ENCODE measurements at places on chromosomes 11 and 22. TPM values are rescaled to one million over a fixed set of nuclear protein-coding genes. Genes with fewer than 3 reads are reported as not detected.

- no peaks in the 10 kb centered on the region for H3K27me3 ChIP-seq
- H3K36me3 ChIP-seq = peaks cover 6% of the 10 kb centered on the region
- no peak overlapping the region for H3K27ac ChIP-seq
- H3K4me1 ChIP-seq = no peaks in the 10 kb centered on the region
Measured at GRCh38 chr11:10032935-10033334, 261.1 kb downstream of the SBF2 start.

MOGAT2 gene
- not detected for total RNA-seq

- peaks cover 8% of the 10 kb centered on the region for H3K4me1 ChIP-seq
- no peak for DNase-seq
- peak overlapping the region; percentile 71 for H3K27ac ChIP-seq
- H3K36me3 ChIP-seq = peaks cover 8% of the 10 kb centered on the region
- no peaks in the 10 kb centered on the region for H3K27me3 ChIP-seq
Measured at GRCh38 chr11:47620836-47621378, 21.5 kb downstream of the MTCH2 start.

DNA sequence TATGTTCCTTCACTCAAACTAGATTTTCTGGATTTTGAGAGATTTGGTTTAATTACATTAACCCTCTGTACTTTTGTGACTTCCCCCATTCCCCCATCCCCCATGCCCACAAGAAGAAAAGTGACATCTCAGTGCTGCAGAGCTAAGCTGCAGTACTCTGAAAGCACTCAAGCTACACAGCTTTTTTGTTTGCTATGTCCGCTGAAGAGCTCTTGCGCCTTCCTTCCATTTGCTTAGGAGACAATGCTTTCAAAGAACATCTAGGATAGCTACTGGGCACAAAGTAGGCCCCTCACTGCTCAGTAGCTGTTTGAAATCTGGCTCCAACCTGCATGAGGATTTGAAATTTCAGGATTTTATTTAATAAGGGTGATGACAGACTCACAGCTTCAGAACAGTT lies 69.7 kb downstream of the SLC17A6 start:
- H3K4me1 ChIP-seq = peaks cover 13% of the 10 kb centered on the region
- H3K36me3 ChIP-seq = no peaks in the 10 kb centered on the region
- peak overlapping the region; percentile 47 for H3K27ac ChIP-seq
- peak; percentile 3 for DNase-seq

TAF1D gene
- 151 TPM for total RNA-seq

DNA sequence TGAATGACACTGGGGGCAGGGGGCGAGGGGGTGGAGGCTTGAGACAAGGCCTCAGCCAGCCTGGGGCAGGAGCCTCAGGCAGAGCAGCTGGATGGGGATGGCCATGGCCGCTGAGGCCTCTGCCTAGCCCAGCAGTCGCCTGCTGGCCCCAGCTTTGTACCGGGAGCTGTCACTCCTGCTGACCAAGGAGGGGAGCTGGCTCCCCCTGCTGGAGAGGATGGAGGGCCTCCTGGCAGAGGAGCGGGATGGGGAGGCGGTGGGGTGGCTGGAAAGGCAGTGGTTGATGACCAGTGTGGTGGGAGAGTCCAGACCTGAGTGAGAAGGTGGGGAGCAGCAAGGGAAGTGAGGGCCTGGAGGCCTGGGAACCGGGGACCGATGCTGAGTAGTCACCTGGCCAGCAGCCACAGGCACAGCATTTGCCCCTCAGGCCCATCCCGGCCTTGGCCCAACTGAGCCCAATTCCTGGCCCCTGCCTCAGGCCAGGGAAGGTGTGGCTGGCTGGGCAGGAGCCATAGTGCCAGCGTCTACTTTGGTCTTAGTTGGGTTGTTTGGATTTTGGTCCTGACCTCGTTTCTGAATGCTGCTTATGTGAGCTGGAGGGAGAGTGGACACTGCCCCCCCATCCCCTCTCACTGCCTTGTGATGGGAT lies 6.0 kb upstream of the SUSD2 start:
- peak; percentile 77 for DNase-seq
- no peak overlapping the region for H3K4me3 ChIP-seq
- no peaks in the 10 kb centered on the region for H3K27me3 ChIP-seq
- no peaks in the 10 kb centered on the region for H3K36me3 ChIP-seq
- H3K27ac ChIP-seq = peak overlapping the region; percentile 3
- peaks cover 4% of the 10 kb centered on the region for H3K4me1 ChIP-seq

- no peak for DNase-seq
- H3K27ac ChIP-seq = no peak overlapping the region
- H3K4me3 ChIP-seq = no peak overlapping the region
- H3K27me3 ChIP-seq = peaks cover 2% of the 10 kb centered on the region
Measured at GRCh38 chr22:37356922-37357321, 70.4 kb downstream of the ELFN2 start.

USP2 gene
- total RNA-seq = 3.4 TPM

CNGA4 gene
- total RNA-seq = not detected

DNA sequence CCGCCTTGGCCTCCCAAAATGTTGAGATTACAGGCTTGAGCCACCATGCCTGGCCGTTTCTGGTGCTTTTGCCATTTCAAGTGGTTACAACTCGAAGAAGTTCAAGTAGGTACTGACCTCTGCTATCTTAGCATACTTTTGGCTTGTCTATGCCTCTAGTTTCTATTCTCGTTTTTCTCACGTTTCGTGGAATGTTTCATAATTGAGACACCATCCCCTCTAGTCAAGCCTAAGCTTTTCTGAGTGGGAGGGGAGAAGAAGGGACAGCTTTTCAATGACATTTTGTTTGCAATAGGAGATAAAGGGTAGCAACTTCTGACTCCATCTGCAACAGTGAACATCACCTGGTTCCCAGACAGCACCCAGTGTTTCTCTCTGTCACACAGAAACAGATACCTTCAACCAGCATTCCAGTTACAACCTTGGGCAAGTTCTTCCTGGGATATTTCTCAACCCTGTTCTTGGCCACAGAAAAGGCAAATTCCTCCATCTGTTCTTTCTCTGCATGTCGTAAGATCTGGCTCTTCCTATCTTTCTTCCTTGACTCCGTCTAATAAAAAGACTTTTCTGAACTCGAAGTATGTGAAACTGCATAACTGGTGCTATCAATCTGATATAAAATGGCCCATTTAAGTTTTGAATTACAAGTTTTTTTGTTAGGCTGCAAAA lies 25.5 kb downstream of the DDI1 start:
- no peaks in the 10 kb centered on the region for H3K4me1 ChIP-seq
- H3K27me3 ChIP-seq = no peaks in the 10 kb centered on the region
- no peaks in the 10 kb centered on the region for H3K36me3 ChIP-seq

GRCh38 chr11:1121813-1122663 lies 35.7 kb upstream of the MUC5AC start:
- no peaks in the 10 kb centered on the region for H3K4me1 ChIP-seq
- H3K4me3 ChIP-seq = no peak overlapping the region
- DNase-seq = no peak
- no peak overlapping the region for H3K27ac ChIP-seq
- H3K36me3 ChIP-seq = no peaks in the 10 kb centered on the region

- H3K27ac ChIP-seq = no peak overlapping the region
- H3K4me3 ChIP-seq = no peak overlapping the region
- H3K36me3 ChIP-seq = no peaks in the 10 kb centered on the region
Measured at GRCh38 chr11:125071435-125071834, 8.3 kb downstream of the SLC37A2 start.

DNA sequence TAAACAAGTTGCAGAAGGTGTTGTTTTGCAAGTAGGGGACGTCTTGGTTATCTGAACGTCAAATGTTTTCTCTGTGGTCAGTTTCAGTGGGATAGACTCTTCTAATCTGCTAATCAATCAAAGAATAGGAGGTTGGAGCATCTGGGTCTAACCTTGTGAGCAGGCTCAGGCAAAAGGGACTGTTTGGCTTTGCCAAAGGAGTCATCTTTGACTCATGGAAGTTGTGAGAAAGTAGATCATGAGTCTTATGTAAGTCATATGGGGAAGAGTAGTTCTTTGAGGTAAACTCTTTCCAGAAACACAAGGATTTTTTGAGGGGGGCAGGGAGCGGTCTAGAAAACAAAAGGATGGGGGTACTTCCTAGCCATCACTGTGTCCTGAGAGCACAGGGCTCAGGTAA lies 27.1 kb upstream of the TOP3B start:
- H3K36me3 ChIP-seq = no peaks in the 10 kb centered on the region
- H3K27ac ChIP-seq = no peak overlapping the region

APOC3 gene
- total RNA-seq = not detected

GRCh38 chr11:133929401-133930052 lies 27.2 kb downstream of the IGSF9B start:
- H3K4me3 ChIP-seq = no peak overlapping the region
- H3K36me3 ChIP-seq = no peaks in the 10 kb centered on the region
- H3K4me1 ChIP-seq = peaks cover 13% of the 10 kb centered on the region
- no peak overlapping the region for H3K27ac ChIP-seq
- H3K27me3 ChIP-seq = no peaks in the 10 kb centered on the region

DNA sequence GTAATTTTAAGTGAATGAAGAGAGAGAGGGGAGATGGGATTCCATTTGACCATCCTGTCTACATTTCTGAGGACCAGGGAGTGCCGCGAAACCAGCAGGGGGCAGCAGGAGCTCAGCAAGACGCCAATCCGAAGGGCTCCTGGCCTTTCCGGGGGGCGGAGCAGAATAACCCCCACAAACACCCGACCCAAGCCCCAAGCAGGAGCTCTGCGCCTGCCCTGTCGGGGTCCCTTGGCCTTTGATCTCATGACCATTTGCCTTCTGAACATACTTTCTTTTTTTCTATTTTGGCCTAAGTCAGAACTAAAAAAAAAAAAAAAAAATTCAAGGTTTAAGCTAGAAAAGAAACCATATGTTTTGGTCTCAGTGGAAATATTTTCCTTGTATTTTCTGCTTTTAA lies 21.9 kb upstream of the SCN2B start:
- DNase-seq = peak; percentile 78
- no peak overlapping the region for H3K4me3 ChIP-seq
- no peak overlapping the region for H3K27ac ChIP-seq
- H3K36me3 ChIP-seq = no peaks in the 10 kb centered on the region

CBLIF gene
- total RNA-seq = not detected

DNA sequence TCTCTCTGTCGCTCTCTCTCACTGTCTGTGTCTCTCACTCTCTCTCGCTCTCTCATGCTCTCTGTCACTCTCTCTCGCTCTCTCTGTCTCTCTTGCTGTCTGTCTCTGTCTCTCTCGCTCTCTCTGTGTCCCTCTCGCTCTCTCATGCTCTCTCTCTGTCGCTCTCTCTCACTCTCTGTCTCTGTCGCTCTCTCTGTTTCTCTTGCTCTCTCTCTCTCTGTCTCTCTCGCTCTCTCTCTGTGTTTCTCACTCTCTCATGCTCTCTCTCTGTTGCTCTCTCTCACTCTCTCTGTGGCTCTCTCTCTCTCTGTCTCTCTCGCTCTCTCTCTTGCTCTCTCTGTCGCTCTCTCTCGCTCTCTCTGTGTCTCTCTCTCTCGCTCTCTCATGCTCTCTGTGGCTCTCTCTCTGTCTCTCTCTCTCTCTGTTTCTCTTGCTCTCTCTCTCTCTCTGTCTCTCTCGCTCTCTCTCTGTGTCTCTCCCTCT lies 33.2 kb upstream of the BRSK2 start:
- no peaks in the 10 kb centered on the region for H3K36me3 ChIP-seq
- no peak for DNase-seq
- H3K27ac ChIP-seq = no peak overlapping the region
- H3K27me3 ChIP-seq = peaks cover 27% of the 10 kb centered on the region
- no peak overlapping the region for H3K4me3 ChIP-seq
- H3K4me1 ChIP-seq = peaks cover 5% of the 10 kb centered on the region

DNA sequence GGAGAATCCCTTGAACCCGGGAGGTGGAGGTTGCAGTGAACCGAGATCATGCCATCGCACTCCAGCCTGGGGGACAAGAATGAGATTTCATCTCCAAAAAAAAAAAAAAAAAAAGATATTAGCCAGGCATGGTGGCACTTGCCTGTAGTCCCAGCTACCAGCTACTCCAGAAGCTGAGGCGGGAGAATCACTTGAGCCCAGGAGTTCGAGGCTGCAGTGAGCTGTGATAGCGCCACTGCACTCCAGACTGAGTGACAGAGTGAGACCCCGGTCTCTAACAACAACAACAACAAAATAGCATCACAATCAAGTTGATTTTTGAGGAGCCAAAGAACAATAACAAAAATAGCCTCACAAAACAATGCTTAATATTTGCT lies 2.3 kb downstream of the PMM1 start:
- DNase-seq = no peak
- H3K4me3 ChIP-seq = peak overlapping the region; percentile 97
- no peaks in the 10 kb centered on the region for H3K27me3 ChIP-seq
- H3K4me1 ChIP-seq = peaks cover 28% of the 10 kb centered on the region
- H3K36me3 ChIP-seq = no peaks in the 10 kb centered on the region

GRCh38 chr11:8241373-8242117 lies 22.1 kb downstream of the LMO1 start:
- no peaks in the 10 kb centered on the region for H3K27me3 ChIP-seq
- H3K36me3 ChIP-seq = peaks cover 3% of the 10 kb centered on the region
- H3K4me3 ChIP-seq = peak overlapping the region; percentile 31
- H3K4me1 ChIP-seq = peaks cover 51% of the 10 kb centered on the region
- peak overlapping the region; percentile 91 for H3K27ac ChIP-seq

DNA sequence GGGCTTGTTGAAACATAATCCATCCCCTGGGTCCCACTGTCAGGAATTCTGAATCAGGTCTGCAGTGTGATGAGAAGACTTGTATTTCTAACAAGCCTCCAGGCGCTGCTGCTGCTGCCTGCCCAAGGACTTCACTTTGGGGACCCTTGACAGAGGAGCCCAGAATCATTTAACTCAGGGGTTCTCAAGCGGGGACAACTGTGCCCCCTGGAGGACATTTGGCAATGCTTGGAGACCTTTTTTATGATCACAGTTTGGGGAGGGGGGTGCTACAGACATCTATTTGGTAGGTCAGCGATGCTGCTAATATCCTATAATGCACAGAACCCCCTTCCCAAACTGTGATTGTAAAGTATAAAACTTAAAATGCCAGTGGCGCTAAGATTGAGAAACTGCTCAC lies 312.8 kb downstream of the OPCML start:
- no peak overlapping the region for H3K27ac ChIP-seq
- H3K27me3 ChIP-seq = no peaks in the 10 kb centered on the region
- H3K36me3 ChIP-seq = no peaks in the 10 kb centered on the region
- no peak for DNase-seq
- no peak overlapping the region for H3K4me3 ChIP-seq

DNA sequence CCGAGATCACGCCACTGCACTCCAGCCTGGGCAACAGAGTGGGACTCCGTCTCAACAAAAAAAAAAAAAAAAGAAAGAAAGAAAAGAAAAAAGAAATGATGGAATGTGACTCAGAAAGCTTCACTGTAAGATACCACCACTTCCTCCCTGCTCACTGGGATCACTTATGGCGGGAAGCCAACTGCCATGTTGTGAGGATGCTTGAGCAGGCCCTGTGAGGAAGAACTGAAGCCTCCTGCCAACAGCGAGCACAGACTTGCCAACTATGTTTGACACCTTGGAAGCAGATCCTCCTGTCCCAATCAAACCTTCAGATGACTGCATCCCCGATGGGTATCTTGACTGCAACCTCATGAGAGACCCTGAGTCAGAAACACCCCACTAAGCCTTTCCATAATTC lies 8.3 kb downstream of the SEC14L6 start:
- no peak overlapping the region for H3K27ac ChIP-seq
- peaks cover 14% of the 10 kb centered on the region for H3K4me1 ChIP-seq
- H3K4me3 ChIP-seq = peak overlapping the region; percentile 44
- DNase-seq = no peak

Measured in neural crest cell (in vitro differentiated cells).